ENCODE measurements at places on chromosomes 4 and X.
A peak's percentile ranks its signal among the peaks of the same experiment; 100 is the strongest.

DNA sequence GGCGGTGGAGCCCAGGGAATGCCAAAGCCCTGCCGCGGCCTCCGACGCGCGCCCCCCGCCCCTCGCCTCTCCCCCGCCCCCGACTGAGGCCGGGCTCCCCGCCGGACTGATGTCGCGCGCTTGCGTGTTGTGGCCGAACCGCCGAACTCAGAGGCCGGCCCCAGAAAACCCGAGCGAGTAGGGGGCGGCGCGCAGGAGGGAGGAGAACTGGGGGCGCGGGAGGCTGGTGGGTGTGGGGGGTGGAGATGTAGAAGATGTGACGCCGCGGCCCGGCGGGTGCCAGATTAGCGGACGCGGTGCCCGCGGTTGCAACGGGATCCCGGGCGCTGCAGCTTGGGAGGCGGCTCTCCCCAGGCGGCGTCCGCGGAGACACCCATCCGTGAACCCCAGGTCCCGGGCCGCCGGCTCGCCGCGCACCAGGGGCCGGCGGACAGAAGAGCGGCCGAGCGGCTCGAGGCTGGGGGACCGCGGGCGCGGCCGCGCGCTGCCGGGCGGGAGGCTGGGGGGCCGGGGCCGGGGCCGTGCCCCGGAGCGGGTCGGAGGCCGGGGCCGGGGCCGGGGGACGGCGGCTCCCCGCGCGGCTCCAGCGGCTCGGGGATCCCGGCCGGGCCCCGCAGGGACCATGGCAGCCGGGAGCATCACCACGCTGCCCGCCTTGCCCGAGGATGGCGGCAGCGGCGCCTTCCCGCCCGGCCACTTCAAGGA, at the start of gene FGF2:
Gene FGF2, plus strand, starts transcription at position 279 of the 705 bp plus-strand sequence. Its CDS starts 344 bp downstream, at position 623.
- peak; percentile 18 for DNase-seq

DNA sequence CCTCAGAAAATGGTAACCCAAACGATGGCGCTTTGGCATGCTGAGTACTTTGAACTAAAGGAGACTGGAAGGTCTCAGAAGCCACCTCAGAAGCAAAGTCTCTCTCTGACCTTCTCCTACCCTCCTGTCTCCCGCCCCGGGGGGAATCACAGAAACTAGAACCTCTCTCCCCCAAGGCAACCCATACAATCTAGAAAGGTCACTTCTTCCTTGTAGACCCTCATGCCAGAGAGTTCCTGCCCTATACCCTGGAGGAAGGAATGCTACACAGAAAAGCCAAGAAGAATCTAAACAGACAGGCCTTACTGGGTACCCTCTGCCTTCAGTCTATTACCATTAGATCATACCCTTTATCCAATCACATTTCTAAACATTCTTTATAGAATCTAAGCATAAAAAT, 8.5 kb downstream of the PLAC1 start:
- DNase-seq: peak; percentile 60

GRCh38 chr4:185839770-185840169, 27.8 kb upstream of the SORBS2 start:
- no peak for DNase-seq

- no peak for DNase-seq
These were observed 193.4 kb upstream of the GPR101 start for GRCh38 chrX:137227151-137227550.

DNA sequence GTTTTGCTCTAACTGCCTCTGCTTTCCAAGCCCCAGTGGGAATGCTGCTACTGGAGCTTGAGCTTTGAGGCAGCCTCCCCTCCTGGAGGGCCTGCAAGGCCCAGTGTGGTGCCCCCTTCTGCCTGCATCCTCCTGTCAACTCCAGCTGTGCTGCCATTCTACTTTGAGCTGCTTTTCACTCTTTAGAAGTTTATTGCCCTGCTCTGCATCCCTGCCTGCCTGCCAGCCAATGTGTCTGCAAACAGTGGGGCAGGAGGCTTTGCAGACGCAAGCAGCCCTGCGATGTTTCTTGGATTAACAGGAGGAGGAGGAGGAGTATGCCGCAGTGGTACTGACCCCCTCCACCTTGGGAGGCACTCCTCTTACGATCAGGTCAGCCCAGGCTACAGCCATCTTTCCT, 16.4 kb downstream of the TMEM31 start:
- DNase-seq: peak; percentile 61

DNA sequence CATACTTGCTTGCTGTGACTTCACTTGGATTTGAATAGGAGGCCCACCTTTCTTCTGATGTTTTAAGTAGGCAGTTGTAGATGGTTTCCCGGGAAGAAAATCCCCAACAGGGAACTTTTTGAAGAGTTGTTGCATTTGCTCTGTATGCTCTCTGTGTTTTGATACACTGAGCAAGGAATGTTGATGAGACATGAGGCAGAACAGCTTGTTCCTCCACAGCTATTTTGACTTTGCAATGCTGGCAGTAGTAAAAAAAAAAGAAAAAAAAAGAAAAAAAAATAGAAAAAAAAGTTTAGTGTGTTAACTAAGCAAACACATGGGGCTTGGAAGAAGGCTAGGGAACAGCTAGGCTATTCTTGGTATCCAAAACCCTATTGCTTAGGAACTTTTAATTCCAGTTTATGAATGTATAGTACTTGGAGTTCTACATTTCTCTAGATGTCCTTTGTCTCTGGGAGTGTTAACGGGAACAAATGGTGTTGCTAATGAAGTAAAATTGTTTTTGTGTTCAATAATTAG, 23.4 kb upstream of the PAQR3 start:
- DNase-seq: no peak

DNA sequence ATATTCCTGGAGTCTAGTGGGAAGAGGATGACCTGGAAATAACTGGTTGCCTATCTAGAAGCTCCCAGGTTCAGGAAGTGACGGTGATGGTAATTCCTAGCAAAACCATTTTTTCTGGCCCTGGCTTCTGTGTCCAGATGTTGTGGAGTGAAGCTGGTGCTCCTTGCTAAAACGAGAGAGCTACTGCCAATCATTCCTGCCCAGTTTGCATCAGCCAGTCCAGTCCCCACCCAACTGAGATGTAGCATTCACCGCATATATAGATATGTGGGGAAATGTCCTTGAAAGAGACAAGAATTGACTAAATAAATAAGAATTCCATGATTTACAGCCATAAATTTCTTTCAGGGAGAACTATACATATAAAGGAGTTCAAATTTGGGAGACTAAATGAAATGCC, 6.3 kb downstream of the HPGDS start:
- DNase-seq: no peak

DNA sequence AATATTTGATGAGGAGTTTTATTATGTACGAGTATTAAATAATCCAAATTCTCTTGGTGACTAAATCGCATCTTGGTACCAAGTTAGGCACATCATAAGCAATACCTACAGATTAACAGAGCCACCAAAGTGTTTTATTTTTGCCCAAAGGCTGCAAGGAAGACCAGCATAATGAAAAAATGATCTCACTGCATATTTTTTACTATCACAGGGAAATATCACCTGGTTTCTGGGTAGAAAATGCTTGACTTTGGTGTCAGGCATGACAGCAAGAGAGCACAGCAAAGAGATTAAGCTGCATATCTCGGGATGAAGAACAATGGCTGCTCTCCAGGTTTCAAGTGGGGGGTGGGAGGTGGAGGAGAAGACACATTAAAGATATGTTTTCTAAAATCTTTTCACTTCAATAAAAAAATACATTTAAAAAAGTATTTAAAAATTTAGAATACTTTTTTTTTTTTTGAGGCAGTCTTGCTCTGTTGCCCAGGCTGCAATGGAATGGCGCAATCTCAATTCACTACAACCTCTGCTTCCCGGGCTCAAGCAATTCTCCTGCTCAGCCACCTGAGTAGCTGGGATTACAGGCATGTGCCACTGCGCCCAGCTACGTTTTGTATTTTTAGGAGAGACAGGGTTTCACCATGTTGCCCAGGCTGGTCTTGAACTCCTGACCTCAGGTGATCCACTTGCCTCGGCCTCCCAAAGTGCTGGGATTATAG, 86.1 kb downstream of the FRYL start:
- DNase-seq: no peak

DNA sequence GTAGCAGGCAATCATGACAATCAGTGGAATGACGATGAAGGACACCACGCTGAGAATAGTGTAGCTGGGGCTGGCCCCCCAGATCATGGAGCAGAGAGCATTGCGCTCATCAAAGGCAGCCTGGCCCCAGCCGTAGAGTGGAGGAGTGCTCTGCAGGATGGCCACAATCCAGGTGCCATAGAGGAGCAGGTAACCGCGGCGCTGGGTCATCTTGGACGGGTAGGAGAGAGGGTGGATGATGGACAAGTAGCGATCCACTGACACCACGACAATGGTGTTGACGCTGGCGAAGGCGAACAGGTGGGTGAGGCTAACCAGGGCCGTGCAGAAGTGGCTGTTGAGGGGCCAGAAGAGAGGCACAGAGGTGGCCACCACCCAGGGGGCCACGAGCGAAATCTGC, 2.8 kb downstream of the GPR101 start:
- DNase-seq: no peak

- no peak for DNase-seq
These were observed 226.1 kb upstream of the KCNIP4 start for GRCh38 chr4:22174640-22175039.

GRCh38 chr4:83197555-83198235, 83.2 kb upstream of the PLAC8 start:
- DNase-seq: peak; percentile 10

DNA sequence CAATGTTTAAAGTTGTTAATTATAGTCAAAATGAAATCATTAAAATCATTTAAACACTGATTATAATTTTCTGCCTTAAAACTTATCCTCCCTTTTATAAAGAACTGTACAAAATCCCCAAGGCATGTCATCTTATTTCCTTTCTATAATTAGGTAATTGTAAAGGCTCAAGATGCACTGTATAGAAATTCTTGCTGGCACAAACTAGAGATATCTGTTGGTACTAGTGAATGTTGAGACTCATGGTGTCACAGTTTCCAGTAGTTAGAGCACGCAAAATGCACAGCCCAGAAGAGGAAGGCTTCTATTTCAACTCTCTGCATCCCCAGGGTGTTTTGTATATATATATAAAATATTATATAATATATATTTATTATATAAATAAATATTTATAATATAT, 22.7 kb upstream of the PLA2G12A start:
- no peak for DNase-seq

DNA sequence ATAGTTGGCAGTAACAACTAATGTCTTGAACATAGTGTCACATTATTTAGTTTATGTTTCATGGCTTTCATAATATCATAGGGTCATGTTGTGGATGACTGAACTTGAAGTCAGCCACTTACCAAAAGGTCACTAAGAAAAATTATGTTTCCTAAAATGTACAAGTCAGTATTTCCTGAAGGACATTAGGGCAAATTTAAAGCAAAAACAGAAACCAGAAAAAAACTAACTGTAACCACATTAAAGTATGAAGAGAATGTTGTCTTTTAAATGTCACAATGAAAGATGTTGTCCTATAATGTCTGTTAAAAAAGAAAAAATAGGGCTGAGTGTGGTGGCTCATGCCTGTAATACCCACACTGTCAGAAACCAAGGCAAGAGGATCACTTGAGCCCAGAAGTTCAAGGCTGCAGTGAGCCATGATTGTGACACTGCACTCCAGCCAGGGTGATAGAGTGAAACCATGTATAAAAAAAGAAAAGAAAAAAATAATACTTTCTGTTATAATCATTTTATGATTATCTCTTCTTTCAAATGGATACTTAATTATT, 55.8 kb downstream of the HHIP start:
- DNase-seq: no peak

DNA sequence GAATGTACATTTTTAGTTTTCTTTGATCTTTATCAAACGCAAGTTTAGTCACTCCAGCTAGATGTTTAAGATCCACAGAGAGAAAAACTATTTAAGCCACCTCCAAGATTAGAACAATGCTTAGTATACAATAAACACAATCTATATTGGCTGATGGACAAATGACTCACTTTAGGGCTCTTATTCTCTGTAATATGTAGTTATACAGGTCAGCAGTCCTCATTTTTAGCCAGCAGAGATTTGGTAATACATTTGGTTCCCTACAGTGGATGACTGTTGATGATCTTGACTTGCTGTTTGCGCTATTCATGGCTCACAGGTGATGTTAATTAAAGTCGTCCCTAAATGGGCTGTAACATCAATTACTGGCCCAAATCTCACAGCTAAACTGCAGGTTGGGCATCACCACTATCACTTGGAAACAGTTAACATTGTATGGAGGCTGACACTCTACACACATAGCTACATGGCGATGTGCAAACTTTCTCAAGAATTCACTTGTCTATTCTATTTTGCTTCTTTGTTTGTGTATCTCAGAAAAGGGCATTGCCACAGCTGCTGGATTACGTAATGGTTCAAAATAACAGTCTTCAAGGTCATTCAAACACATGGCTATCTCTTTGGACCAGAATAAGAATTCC, 11.8 kb upstream of the DTHD1 start:
- DNase-seq: no peak

- no peak for DNase-seq
These were observed 88.8 kb upstream of the GPC3 start for GRCh38 chrX:134074151-134074550.
